Cerebellar nuclear complex (tissue), 1 donor: ENCODE measurements at places on chromosomes 12 and 14.

GRCh38 chr14:51337520-51337919, 97.5 kb downstream of the TMX1 start:
- no peak for DNase-seq

GRCh38 chr14:32986791-32987540, 48.3 kb downstream of the NPAS3 start:
- no peak for DNase-seq

DNA sequence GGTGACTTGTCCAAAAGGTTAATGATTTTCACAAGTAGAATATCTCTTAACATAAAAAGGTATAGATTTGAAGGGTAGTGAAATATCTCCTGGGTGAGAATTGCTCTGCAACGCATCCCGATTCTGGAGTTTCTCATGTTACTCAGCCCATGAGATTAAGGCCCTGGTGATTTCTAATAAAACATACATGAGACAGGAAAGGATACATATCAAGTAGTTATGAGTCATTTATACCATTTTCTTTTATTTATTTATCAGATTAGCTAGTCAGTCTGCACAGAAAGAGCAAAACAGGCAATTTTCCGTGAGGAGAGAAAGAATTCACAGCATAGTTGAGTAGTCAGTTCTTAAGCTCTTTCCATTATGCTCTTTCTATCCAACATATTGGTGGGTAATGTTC, 535.6 kb upstream of the ATP2B1 start:
- DNase-seq, result no peak

DNA sequence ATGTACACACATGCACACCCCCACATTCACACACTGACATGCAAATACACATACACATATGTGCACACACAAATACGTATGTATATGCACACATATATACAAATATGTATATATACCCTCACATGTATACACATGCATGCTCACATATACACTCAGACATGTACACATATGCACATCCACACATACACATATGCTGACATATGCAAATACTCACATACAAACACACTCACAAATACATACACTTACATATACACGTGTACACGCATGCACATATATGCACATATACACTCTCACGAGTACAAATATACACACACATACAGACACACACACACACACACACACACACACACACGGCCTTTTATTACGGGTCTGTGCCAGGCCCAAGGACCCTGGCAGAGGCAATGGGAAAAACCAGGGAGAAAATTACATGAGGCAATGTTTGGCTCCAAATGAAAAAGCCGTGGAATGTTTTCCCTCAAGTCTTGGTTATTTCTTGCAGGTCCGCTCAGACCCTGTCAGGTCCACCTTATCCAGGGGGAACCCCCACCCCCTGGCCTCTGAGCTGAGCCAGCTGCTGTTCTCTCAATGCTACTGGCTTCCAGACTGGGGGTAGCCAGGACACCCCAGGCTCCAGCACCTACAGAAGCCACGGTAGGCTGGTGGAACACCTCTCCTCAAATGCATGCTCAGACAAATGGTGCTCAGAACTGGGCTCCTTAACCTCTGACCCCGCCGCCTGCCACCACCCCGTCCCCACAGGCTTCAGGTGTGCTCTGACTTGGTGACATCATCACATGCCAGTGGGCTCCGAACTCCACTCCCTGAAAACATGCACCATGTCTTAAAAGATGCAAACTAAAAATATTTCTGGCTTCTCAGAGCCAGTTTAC, 54.7 kb downstream of the BCL11B start:
- DNase-seq, result no peak

DNA sequence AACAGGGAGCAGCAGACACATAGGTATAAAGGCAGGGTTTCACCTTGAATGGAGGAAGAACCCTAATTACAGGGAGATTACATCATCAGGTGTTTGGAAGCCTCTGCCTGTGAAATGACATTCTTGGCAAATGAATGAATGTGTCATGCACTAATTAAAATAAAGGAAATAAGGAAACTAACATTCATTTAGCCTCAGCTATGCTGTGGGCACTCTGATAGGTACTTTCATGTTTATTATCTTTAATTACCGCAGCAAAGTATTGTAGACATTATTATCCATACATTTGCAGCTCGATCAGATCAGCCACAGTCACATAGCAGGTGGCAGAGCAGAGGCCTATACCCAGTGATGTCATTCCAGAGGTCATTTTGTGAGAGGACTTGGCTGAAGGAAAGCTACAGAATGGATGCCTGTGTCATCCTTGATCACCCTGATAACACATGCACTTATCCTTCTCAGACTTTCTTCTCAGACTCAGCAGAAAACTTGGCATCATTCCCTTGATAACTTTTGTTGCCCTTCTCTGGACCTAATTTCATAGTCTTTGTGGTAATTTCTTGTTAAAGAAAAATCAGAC, 18.4 kb downstream of the ZNF664 start:
- DNase-seq, result no peak

GRCh38 chr14:70067810-70068209, 120.9 kb downstream of the SLC8A3 start:
- DNase-seq, result no peak

DNA sequence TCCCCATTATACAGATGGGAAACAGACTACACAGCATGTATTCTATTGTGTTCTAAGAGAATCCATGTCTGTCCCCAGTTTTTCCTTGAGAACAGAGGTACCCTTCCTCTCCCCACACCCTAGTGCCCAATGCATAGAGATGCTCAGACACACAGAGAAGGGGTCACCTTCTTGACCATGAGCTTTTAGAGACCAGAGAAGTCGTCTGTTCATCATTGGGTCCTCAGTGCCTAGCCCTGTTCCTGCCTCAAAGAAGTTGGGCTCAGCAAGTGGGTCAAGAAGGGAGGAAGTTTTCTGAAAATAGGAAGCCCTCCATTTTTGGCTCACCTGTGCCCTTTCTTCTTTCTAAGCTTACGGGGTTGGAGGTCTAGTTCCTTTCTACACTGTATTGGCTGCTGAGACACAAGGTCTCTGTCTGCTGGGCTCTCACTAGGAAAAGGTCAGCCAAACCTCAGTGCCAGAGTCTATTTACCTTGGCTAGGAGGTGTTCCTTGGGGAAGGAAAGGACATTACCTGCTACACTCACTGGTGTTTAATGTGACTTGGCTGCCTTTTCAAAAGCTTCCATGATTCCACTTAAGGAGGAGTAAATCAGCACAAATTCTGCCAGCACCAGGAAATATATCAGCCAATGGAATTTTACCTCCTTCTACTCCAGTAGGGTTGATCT, 198.5 kb upstream of the PWP1 start:
- no peak for DNase-seq

DNA sequence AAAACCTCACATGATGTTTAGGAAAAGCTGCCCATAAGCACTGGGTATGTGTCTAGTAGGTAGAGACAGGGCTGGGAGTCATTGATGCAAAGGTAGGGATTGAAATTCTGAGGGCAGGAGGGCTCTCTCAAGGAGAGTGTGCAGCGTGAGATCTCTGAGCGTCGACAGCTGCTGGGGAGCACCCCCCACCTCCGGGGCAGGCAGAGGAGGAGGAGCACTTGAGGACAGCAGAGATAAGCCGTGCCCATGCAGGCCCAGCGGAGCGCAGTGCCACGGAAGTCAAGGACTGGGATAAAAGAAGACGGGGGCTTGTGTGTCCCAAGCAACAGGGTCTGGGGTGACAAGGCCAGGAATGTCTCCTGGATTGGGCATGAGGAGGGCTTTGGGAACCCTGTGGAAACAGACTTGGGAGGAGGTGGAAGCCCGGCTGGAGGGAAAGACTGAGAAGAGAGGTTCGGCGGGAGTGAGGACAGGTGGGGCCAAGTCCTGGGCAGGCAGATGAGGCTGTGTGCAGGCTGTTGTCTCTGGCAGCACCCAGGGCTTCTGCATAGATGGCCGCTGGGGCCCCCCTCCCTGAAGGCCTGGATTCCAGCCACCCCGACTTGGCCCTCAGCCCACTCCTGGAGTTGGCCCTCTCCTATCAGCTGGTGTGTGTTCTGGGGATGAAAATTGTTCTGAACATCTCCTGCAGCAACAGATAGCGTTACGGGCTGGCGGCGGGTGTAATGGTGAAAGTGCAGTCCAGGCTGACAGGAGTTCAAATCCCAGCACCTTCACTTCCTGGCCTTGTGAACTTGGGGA, 1.9 kb downstream of the CACNA2D4 start:
- no peak for DNase-seq

- DNase-seq, result no peak
Observed at GRCh38 chr14:38948171-38948570, 154.9 kb downstream of the SEC23A start.

DNA sequence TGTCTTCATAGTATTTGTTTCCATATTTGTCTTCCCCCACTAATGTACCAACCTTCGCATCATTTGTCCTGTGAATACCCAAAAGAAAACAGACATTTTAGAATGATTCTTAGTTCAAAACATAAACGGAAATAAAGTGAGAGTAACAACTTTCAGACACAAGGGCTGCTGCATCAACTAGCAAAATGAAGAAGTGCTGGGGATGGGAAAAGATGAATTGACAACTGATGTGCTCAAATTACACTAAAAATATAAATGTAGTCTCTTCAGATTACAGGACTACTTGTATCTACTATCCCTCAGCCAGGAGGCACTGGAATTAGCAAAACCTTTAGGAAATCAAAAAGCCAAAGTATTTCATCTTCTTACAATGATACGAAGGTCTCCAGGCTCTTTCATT, 743 bp downstream of the NDUFA12 start:
- DNase-seq, result no peak

GRCh38 chr12:27652174-27652763, 44.0 kb upstream of the REP15 start:
- peak; percentile 37 for DNase-seq

DNA sequence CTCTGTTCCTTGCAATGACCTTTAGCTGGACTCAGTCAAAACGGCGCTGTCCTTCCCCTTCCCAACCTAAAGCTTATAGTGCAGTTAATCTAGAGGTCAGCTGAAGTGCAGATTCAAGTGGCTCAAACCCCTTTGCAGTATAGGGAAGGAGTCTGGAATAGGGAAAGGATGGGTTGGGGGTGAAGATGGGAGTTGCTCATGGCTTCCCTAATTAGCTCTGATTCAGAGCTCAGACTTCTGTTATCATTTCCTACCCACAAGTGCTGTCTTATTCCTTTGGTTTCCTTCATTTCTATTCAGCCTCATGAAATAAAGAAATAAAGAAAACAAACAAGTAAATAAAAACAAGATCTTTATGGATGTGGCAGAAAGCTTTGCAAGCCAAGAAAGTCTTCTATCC, 264.0 kb upstream of the HMGA2 start:
- DNase-seq, result no peak

- no peak for DNase-seq
Observed at GRCh38 chr12:89833337-89834252, 125.0 kb upstream of the ATP2B1 start.

- DNase-seq, result no peak
Observed at GRCh38 chr14:99158646-99159165, 113.3 kb downstream of the BCL11B start.

GRCh38 chr14:73266317-73266716, 29.0 kb downstream of the PAPLN start:
- DNase-seq, result no peak

GRCh38 chr14:74568911-74569310, 43.1 kb downstream of the LTBP2 start:
- no peak for DNase-seq

GRCh38 chr12:81360916-81361315, 283.0 kb downstream of the ACSS3 start:
- no peak for DNase-seq

GRCh38 chr12:18975933-18976332, 153.6 kb upstream of the PLEKHA5 start:
- no peak for DNase-seq

DNA sequence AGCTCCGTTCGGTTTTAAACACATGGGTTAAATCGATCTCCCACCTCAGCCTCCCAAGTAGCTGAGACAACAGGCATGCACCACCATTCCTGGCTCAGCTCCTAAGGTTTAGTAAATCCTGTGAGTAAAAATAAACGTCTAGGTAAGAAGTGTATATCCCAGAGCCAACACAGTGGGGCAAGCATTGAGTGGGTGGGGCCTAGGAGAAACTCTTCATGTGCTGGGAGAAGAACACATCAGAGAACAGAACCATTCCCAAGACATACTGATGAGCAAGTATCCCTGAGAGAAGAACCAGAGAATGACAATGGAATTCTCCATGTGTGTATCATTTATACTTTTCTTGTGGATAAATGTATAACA, 86.3 kb downstream of the SEC23A start:
- DNase-seq, result no peak

DNA sequence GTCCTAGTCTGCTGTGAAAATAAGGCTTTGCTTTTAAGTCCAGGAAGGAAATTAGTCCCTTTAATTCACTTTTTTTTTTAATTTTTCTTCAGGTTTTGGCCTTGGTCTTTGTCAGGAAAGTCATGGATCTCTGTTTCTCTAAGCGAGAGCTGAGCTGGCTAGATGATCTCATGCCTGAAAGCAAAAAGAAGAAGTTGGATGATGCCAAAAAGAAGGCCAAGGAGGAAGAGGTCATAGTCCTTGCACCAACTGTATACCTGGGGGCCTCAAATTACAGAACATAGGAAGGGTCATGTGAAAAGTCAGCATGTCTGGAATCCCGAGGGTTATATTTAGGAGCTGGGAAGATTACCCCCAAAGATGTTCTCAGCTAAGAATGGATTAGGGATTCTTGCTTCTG, 72.3 kb downstream of the SLC4A8 start:
- DNase-seq, result no peak

- DNase-seq, result no peak
Observed at GRCh38 chr12:49092816-49093406, 1.7 kb downstream of the DHH start.

- no peak for DNase-seq
Observed at GRCh38 chr12:114404926-114405518, 922 bp downstream of the TBX5 start.

DNA sequence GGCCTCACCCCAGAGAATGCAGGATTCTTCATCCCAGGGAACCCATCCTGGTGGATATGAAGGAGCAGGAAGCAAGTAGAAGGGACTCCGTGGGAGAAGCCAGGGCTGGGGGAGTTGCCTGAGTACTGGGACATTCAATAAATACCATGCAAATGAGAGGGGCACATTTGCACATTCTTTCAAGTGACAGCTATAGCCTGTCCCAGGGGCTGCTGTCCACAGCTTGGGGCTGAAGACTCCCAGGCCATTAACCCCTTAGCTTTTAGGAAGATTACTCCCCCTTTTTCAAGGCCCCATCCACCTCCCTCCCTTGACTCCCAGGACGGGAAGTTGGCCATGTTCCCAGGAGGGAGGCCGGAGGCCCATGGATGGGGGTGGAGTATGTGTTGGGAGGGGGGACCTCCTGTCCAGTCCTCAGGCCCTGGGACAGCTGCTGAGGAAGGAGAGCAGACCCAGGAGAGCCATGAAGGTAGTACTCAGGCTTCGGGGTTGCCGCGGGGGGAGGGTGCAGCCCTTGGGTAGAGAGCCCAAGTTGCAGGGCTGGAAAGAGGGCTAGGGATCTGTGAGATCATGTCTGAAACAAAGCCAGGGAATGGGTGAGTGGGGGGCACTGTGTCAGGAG, 974 bp upstream of the TNS2 start:
- DNase-seq, result no peak

- DNase-seq, result no peak
Observed at GRCh38 chr12:1820191-1820895, at the start of gene LRTM2. Gene LRTM2 (plus strand): TSS chr12:1820565. CDS start chr12:1828149, 7,584 bp downstream.

GRCh38 chr14:35229792-35230089, 62.4 kb upstream of the PSMA6 start:
- DNase-seq, result no peak

- DNase-seq, result no peak
Observed at GRCh38 chr12:62520361-62520760, 53.7 kb downstream of the MON2 start.

- no peak for DNase-seq
Observed at GRCh38 chr14:50719911-50720759, 52.0 kb upstream of the SAV1 start.
